ENCODE measurements at places on chromosomes 1 and 21.

- peak; percentile 75 for DNase-seq
These were observed 6.0 kb upstream of the PITHD1 start for GRCh38 chr1:23772049-23772853.

GRCh38 chr1:216894494-216894893 lies 171.3 kb upstream of the ESRRG start:
- DNase-seq = no peak

DNA sequence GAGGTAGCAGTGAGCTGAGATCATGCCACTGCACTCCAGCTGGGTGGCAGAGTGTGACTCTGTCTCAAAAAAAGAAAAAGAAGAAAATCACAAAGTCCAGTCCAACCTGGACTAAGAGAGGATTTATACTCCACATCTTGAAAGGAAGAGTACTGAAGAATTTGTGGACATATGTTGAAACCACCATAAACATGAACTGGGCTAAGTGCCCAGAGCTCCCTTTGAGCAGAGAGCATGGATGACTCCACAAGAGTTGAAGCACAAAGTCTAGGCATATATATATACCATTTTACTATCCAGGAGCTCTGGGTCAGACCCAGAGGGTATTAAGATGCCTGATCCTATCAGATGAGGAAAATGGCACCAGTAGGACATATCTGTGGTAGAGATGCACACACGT lies 86.6 kb downstream of the OMA1 start:
- DNase-seq = no peak

GRCh38 chr1:11634365-11635192 lies 19.6 kb downstream of the FBXO2 start:
- no peak for DNase-seq

- no peak for DNase-seq
These were observed 22.4 kb upstream of the SRRM1 start for GRCh38 chr1:24620678-24621077.

DNA sequence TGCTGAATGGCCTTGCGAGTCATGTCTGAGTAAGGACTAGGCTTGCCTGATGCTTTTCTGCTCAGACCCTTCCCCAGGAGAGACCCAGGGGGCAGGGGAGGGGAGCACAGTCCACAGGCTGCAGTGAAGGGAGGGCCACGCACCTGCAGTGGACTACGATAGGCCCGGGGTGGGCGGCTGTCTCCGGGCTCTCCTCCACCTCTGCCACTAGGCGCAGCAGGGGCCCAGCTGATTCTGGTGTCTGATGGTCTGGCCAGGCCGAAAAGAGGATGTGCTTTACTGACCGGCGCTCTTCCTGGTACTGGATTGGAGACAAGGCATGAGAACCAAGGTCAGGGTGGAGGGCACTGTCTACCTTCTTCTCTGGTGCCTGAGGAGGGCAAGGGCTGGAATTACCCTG lies 7.9 kb upstream of the ARL8A start:
- no peak for DNase-seq

- no peak for DNase-seq
These were observed 18.5 kb downstream of the SELL start for GRCh38 chr1:169692756-169693460.

DNA sequence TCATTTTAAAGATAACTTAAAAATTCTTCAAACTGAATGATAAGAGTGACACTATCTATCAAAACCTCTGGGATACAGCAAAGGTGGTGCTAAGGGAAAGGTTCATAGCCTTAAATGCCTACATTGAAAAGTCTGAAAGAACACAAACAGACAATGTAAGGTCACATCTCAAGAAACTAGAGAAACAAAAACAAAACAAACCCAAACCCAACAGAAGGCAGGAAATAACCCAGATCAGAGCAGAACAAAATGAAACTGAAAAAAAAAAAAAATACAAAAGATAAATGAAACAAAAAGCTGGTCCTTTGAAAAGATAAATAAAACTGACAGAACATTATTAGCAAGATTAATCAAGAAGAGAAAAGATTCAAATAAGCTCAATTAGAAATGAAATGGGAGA lies 6.8 kb downstream of the ODF2L start:
- DNase-seq = no peak

GRCh38 chr1:116988248-116988647 lies 13.3 kb upstream of the CD101 start:
- DNase-seq = peak; percentile 18

- no peak for DNase-seq
These were observed 15.4 kb upstream of the MEF2D start for GRCh38 chr1:156515956-156516355.

DNA sequence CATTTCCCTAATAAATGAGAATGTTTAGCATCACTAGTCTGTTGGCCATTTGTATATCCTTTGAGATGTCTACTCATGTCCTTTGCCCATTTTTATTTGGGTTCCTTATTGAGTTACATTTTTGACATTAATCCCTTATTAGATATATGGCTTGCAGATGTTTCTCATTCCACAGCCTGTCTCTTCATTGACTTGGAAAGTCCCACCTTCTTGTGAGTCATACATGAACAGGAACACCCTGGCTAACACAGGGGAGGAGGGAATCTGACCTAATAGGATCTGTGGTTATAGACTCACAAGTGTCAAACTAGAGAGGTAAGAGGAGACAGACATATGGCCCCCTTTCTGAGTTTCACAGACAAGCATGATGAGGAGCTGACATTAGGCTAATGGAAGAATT lies 11.5 kb downstream of the ZP4 start:
- DNase-seq = no peak

GRCh38 chr1:201011616-201012015 lies 11.9 kb downstream of the KIF21B start:
- DNase-seq = no peak

GRCh38 chr1:17725084-17725719 lies 29.9 kb upstream of the ACTL8 start:
- no peak for DNase-seq

DNA sequence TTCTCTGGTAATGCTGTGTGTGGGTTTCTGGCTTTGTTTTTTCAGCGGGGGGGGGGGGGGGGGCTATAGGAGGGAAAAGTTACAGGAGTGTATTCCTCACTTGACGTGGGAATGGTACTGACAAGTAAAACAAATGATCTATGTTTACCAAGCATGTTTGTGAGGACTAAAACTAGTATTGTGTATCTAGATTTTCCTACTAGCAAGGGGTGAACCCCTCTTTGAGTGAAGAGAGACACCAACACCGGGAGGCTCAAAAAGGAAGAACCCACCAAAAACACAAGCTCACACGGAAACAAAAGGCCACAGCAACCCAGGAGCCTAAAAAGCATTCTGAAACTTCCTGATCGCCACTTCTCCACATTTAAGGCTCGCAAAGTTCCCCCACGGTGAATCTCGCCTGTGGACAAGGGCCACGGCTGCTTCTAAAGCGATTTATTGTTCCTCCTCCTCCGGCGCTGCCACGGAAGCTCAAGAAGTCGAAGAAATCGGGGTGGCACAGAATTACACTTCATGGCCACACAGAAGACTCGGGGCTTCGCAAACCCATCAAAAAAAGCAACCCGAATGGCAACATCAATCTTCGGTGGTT lies 703 bp downstream of the PUM1 start:
- no peak for DNase-seq

All from T1000 (cell line).